Lower leg skin (tissue), 4 donors: ENCODE measurements at places on chromosomes 2 and 18.
A peak's percentile ranks its signal among the peaks of the same experiment; 100 is the strongest.

- no peak for DNase-seq
Observed at GRCh38 chr18:45274026-45274425, 341.2 kb upstream of the SLC14A2 start.

GRCh38 chr2:152624805-152625204 is 92.5 kb downstream of the PRPF40A start:
- DNase-seq, result no peak

- DNase-seq, result no peak
Observed at GRCh38 chr2:188345831-188346458, 54.3 kb downstream of the GULP1 start.

DNA sequence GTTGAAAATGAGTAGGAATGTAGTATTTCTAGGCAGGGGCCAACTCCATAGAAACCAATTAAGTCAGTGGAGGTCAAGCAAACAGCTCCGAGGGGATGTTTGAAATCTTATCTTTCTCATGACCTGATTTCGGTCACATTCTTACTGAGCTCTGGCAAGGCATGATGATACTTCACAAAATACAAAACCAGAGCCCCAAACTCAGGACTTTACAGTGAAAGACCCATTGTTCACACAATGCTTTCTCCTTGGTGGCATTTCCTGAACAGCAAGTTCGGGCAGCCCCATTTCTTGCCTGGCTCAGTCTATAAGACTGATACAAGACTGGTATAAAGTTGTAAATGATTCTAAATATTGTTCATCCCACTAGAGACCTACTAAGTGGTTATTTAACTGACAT is 53.3 kb downstream of the LAMA1 start:
- DNase-seq, result no peak

- peak; percentile 67 for DNase-seq
Observed at GRCh38 chr2:109336296-109336695, 207.3 kb downstream of the SH3RF3 start.

- peak; percentile 23 for DNase-seq
Observed at GRCh38 chr2:85828725-85829124, 60.1 kb downstream of the ST3GAL5 start.

DNA sequence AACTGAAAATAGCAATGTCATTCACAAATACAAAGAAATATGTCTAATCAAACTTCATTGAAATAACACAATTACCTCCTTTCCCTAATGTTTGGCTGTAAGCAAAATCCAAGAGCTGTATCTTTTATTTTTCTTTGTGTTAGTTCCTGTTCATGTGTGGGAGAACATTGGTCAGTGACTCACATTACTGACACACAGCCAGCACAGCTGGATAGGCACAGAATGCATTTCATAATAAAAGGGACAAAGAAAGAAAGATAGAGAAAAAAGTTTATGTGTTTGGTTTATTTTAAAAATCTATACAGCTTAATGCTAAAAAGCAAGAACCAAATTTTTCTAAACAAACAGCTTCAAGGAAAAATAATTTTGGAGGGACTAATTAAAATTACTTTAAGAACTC is 185.6 kb upstream of the COL3A1 start:
- peak; percentile 70 for DNase-seq

- no peak for DNase-seq
Observed at GRCh38 chr18:48791636-48792105, 159.1 kb downstream of the SMAD7 start.

- peak; percentile 96 for DNase-seq
Observed at GRCh38 chr2:11738589-11739436, 7.6 kb upstream of the LPIN1 start.

GRCh38 chr18:37449618-37450017 is 116.0 kb downstream of the CELF4 start:
- no peak for DNase-seq

GRCh38 chr2:143719406-143719805 is 590.2 kb downstream of the ARHGAP15 start:
- no peak for DNase-seq

DNA sequence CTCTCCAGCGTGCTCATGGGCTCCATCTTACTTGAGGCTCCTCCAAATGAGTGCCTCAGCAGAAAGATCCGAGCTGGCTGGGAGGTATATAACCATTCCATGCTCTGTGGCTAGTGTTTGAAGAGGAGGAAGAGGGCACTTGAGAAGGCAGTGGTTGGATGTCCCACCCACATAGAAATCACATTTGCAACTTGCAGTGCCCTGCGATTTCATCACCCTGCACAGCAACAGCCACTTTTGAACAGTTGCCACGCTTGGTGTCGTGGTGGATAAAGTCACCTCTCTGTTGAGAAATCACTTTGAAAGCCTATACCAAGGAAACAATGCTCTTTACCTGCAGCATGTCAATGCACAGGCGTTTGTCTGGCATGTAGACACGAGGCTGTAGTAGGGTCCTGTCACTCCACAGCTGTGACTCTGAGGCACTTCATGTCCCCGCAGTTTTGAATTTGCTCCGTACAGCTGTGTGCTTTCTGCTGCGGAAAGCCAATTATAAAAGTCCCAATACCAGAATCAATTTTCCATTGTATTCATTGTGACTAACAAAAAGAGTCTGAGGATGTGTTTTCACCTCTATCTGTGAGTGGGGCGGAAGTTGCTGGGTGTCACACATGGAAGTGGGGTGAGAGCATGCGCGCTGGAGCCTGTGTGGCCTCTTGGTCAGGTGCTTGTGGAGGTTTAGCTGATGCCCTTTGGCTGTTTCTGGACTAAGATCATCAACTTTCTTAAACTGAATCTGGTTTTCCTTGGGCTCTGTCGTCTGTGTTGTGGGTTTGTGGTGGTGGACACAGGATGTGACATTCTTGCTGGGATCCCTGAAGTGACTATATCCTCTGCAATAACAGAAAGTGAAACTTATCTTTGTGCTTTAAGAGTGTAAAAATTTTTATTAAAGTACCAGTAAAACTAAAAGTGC is 2.8 kb downstream of the CNDP2 start:
- DNase-seq, result peak; percentile 49

DNA sequence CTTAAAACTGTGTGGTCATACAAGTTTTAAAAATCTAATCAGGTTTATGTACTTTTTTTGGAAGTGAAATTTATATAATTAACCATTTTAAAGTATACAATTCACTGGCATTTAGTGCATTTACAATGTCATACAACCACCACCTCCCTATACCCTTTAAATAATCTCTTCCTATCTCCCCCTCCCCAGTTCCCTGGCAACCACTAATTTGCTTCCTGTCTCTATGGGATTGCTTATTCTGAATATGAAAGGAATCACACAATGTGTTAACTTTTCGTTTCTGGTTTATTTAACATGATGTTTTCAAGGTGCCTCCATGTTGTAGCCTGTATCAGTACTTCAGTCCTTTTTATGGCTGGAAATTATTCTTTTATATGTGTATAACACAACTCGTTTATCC is 19.4 kb downstream of the CHMP3 start:
- no peak for DNase-seq

- no peak for DNase-seq
Observed at GRCh38 chr2:178498137-178498536, 17.9 kb downstream of the PLEKHA3 start.

DNA sequence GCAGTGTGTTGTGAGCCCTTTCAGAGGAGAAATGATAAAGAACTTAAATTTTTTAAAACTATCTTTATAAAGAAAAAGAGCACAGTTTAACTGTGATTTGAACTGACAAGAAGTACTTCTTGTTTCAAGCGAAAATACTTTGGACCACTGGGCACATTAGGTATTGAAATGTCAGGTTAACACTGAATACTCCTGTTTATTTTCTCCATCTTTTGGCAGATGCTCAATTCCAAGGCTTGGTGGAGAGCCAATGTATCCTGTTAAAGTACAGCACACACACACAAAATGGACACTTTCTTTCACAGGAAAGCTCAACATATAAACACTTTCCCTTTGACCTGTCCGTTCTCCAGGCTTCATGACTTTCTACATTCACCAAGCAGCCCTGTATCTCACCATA is 32.6 kb upstream of the SP3 start:
- DNase-seq, result no peak

GRCh38 chr18:3129053-3129864 is 90.5 kb downstream of the MYOM1 start:
- peak; percentile 95 for DNase-seq
